NCI-H2107 (cell line): ENCODE measurements at places on chromosomes 16 and 17.

GRCh38 chr17:35775583-35775982 is 14.9 kb downstream of the C17orf50 start:
- DNase-seq: no peak

- DNase-seq: no peak
These were observed 9.6 kb downstream of the G6PC3 start for GRCh38 chr17:44079877-44080821.

GRCh38 chr16:7369204-7369603 is 36.6 kb downstream of the RBFOX1 start:
- no peak for DNase-seq

DNA sequence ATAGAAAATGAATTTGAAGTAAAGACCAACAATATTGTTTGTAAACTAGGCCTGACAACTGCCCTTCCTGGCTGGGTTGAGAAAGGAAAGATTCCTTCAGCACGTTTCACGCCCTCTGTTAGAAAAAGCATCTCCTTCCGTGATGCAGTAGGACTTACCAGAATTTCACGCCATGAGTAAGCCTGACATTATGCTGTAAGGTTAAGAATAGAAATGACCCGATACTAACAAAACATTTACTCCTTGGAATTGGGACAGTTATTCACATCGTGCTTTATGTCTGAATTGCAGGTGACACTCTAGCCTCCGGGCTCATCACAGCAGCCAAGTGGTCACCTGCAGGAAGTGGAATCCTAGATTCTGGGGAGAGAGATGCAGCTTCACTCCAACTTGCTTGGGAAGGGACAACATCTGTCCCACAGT is 17.5 kb downstream of the MARCHF10 start:
- no peak for DNase-seq

GRCh38 chr17:41948762-41949460 is 17.7 kb upstream of the CNP start:
- no peak for DNase-seq

- DNase-seq: no peak
These were observed 111.0 kb downstream of the N4BP1 start for GRCh38 chr16:48498769-48499631.

- no peak for DNase-seq
These were observed 18.0 kb upstream of the CEP20 start for GRCh38 chr16:15906439-15906838.

DNA sequence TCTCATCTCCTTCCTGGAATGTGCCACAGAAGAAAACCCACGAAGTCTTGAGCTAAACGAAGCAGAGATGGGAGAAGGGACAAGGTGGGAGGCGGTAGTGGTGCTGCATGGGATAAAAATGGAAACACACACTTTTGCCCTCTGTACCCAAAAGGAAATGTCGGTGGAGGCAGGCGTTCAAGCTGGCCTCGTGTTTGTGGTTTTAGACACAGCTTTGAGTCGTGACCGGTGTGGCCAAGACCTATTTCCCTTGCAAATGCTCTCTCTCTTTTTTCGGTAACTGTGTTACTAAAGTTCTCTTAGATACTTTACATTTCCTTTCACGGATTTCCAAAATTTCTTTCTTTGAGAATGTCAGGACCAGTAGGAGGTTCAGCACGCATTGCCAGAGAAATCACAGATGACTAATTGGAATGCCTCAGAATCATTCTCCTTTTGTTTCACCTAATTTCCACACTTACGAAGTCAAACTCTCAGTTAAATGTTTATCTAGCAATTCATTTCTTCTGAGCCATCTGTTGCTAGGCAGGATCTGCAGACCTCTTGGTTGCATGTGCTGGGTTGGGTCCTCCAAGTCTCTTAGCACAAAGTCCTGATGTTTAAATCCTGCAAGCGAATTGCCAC is 412.3 kb downstream of the MAF start:
- no peak for DNase-seq

DNA sequence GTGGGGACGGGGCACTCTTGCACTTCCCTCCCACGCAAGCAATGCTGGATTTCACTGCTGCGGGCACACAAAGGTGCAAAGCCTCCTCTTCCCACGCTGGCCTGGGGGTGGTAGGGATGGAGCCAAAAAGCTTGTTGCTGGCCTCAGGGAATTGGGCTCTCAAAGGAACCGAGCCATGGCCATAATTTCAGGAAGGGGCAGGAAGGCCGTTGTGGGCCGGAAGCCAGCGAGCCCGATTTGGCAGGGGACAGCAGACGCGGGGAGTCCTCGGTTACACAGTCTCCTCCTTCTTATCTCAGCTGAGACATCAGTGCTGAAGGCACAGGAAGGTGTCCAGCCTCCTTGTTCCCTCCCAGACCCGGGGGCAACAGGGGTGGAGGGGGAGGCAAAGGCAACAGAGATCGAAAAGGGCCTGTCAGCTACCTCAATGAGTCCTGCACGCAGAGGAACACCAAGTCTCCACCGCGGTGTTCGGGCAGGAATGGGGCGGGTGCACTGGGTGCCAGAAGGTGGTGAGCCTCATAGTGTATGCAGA is 59.5 kb downstream of the SLFN11 start:
- DNase-seq: no peak
